Stimulated activated CD8-positive, alpha-beta memory T cell treated with anti-CD3 and anti-CD28 coated beads, Interleukin-15, amount 100 ng/mL, for 1 hour (primary cell): ENCODE measurements at places on chromosomes 3 and 15.
A peak's percentile ranks its signal among the peaks of the same experiment; 100 is the strongest.

- DNase-seq, result no peak
These were observed 19.2 kb downstream of the ALDH1A3 start for GRCh38 chr15:100898661-100899462.

DNA sequence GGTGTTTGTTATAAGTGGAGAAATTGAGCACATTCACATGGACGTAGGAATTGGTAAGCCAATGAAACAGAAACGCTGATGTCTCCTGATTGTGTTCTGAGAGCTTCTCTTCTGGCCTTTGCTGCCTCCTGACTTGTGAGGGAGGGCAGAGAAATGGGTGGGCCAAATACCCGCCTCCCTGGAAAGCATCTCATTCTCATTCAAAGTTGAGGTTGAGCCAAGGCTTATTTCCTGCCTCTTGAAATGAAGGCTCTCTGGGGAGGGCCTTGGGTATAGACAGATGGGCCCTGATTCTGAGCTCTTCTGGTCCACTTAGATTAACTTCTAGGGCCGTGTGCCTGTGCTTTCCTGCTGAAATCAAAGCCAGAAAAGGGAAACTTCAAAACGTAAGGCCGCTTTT lies 57.4 kb upstream of the MYZAP start:
- DNase-seq, result no peak

- no peak for DNase-seq
These were observed 36.9 kb upstream of the HERC1 start for GRCh38 chr15:63870487-63871209.

- no peak for DNase-seq
These were observed 36.4 kb downstream of the CEP152 start for GRCh38 chr15:48774484-48774883.

GRCh38 chr15:43251185-43251870 lies 15.4 kb downstream of the TGM5 start:
- DNase-seq, result no peak

DNA sequence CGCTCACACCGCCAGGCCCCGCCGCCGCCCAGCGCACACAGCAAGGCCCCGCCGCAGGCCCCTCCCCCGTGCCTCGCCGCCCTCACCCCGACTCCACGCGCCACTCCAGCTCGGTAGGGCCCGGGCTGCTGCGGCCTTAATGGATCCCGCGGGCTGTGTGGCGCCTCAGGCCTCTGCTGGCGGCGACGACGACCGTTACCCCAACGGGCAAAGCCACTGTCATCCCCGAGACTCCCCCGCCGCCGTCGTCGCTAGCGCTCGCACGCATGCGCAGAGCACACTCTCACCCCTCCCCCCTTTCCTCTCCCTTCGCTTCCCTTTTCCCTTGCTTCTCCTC lies at the start of gene MSL2:
Gene MSL2 (minus strand): TSS at position 272 of the 337 bp plus-strand sequence. CDS start 1,222 bp downstream, outside the sequence.
- no peak for DNase-seq

DNA sequence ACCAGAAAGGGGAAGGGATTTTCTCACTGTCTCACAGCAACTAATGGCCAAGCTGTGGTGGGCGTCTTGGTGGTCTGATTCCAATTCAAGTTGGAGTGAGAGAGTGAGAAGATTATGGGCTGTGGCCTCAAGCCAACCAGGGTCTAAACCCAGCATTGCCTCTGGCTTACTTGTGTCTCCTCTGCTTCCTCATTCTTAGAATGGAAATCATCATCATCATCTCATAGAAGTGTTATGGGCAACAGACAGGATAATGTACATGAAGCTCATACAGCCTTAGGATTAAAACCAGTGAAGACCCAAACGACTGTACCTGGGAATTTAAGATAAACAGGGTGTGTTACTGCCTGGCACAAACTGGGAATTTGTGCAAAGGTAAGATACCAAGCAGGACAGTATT lies 29.1 kb upstream of the IREB2 start:
- no peak for DNase-seq

- no peak for DNase-seq
These were observed 79.5 kb upstream of the PRR23C start for GRCh38 chr3:139124197-139124596.

DNA sequence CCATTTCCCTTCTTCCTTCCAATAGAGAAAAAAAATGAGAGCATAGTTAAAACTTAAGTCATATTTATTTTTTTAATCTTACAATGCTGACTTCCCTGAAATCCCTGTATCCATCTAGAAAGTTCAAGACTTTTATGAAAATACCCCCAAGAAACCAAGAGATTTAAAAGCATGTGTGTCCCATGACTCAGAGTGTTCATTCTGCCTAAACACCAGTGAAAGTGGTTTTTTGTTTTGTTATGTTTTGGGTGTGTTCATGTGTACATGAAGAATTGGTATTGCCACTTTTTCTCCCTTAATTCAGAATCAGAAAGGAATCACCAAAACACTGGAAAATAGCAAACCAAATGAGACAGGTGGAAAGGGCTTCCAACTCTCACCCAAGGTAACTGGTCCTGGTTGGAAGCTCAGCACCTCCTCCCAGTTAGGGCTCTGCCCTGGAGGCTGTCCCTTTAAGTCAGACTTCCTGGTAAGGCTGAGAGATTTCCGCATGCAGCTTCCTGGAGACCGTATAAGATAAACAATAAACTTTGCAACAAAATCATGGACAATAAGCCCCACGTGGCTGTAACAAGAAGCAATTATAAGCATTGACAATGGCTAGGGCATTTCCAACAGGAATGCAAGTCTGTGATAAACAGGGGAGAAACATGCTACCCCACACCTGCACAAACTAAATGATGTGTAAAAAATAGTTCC lies 121.9 kb upstream of the ARHGEF3 start:
- peak; percentile 18 for DNase-seq

DNA sequence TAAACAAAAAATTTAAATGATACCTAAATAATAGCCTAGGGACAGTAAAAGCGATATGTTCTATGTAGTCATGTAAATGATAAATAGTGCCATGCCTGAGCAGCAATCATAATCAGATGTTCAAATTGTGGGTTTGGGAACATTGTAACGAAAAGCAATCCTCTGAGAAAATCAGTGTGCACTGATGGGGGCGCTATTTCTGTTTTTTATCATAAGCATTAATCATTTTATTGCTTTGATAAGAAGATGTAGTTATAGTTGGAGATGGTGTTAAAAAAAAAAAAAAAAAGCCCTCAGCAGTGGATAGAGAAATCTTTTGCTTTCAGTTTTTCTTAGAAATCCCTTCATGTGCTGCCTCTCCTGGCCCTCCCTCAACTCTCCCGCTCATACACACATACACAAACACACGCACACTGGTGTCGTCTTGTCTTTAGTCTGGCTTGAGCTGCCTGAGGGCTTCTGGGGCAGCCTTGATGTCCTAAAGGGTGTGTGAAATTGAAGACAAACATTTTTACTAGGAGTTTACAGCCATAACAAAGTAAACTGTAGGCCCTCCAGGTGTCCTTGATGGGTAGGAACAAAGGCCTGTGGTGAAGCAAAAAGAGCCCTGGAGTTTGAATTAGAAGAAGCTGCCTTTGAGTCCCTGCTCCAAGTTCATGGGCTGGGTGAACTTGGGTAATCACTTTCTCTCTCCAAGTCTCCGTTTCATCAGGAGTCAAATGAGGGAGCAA lies 428.1 kb downstream of the SOX2 start:
- no peak for DNase-seq

DNA sequence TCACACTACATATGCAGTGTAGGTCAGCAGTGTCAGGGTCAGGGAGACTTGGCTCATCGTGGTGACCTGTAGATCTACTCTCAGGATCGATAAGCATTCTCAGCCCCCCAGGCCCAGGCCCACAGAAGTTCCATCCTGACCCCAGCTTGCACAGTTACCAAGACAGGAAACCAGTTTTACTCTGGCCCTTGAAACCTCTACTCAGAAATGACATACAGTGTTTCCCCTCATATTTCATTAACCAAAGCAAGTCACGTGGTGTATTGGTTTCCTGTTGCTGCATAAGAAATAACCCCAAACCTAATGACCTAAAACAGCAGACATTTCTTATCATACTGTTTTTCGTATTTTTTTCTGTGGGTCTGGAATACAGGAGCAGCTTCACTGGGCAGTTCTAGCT lies 242.2 kb downstream of the SLCO3A1 start:
- DNase-seq, result no peak

GRCh38 chr3:81518945-81519344 lies 242.5 kb downstream of the GBE1 start:
- no peak for DNase-seq

- DNase-seq, result no peak
These were observed 26.4 kb upstream of the GABPB1 start for GRCh38 chr15:50381438-50381837.

DNA sequence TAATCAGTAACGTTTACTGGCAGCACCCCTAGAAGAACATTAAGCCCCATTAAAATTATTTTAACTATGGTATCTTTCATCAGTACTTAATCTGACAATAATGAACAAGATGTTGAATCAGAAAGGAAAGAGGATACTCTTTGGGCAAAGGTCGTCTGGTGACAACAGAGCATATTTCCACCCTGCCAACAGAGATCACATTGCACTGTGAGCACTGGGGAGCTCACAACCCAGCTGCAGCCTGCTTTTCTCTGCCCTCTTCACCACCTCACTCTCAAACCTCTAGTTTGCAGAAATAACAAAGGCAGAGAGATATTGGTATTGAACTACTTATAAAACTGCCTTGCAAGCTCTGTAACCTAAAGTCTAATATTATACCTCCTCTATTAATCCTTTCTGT lies 130.0 kb downstream of the FBN1 start:
- no peak for DNase-seq
